Stimulated activated CD8-positive, alpha-beta memory T cell treated with anti-CD3 and anti-CD28 coated beads, Interleukin-15, amount 100 ng/mL, for 4 hours (primary cell): ENCODE measurements at places on chromosomes 4 and X.

DNA sequence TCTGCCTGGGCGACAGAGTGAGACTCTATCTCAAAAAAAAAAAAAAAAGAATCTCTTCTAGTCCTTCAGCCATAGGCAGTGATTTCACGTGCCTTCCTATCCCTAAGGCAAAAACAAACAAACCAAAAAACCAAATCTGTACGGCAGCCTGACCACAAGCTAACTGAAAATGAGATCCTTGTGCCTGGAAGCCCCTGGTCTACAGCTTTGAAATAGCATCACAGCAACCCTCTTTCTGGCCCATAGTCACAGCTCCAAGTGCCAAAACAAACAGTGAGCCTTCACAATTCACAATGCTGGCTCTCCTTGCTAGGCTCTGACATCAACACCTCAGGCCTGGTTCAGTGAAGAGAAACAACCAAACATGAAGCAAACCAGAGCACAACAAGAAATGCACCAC, 46.1 kb downstream of the TMEM150C start:
- DNase-seq = no peak

- no peak for DNase-seq
These were observed 631.5 kb downstream of the RAB28 start for GRCh38 chr4:12852338-12853307.

- no peak for DNase-seq
These were observed 60.2 kb downstream of the TMEM154 start for GRCh38 chr4:152619556-152619955.

DNA sequence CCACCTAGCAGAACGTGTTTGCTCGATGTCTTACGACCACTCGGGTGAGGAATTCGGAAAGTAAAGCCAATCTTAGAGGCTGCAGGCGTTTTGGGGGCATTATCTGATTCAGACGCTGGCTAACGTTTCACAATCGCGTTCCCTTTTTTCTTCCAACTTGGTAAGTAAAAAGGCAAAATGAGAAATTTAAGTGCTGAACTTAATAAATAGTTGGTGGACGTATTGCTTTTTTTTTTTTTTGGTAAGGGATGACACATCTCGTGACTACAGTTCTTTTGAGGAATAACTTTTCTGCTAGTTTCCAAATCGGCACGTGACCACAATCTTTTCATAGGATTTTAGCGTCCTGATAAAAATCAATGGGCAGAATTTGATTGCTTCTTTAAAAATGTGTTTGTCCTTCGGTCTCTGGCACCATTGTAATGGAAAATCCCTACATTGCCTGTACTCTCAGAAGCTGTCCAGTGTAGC, 848 bp downstream of the RAB9A start:
- no peak for DNase-seq

GRCh38 chrX:17441965-17442364, 67.0 kb downstream of the NHS start:
- no peak for DNase-seq

DNA sequence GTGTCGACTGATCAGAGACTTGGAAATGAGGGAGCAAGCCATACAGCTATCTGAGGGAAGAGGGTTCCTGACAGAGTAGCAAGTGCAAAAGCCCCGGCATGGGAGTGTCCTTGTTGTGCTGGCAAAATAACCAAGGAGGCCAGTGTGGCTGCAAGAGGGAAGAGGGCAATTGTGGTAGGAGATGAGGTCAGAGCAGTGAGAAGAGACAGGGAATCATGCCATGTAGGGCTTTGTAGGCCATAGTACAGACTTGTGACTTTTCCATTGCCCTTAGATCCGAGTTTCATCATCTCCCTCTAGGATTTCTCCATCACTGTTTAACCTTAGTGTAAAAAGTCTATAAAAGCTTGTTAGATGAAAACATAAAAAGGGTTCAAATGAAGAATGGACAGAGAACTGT, 76.2 kb downstream of the DOCK11 start:
- no peak for DNase-seq

- no peak for DNase-seq
These were observed 35.6 kb upstream of the CDKN2AIP start for GRCh38 chr4:183408796-183409195.

DNA sequence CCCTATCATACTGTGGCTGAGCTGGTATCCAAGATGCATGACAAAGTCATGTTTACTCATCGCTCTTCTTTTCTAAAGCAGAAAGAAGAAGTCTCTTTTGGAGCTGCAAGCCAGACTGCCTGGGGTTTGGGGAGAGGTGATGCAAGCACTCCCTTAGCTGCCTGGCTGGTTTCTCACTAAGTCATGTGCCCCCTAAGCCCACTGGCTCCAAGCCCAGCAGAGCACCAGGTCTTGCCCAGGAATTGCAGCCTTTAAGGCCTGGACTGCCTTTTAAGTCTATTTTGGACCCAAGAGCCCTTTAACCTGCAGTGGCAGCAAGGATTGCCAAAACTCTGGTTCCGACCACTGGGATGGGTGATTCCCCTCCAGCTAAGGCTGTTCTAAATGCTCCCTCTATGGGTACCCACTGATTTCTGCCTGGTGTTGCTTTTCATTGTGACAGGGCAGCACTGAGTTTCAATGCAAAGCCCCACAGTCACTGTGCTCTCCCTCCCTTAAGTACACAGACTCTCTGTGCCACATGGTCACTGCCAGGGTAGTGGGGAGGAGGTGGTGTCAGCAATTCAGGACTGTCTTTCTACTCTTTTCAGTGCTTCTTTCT, 548.6 kb downstream of the TLL1 start:
- DNase-seq = no peak

DNA sequence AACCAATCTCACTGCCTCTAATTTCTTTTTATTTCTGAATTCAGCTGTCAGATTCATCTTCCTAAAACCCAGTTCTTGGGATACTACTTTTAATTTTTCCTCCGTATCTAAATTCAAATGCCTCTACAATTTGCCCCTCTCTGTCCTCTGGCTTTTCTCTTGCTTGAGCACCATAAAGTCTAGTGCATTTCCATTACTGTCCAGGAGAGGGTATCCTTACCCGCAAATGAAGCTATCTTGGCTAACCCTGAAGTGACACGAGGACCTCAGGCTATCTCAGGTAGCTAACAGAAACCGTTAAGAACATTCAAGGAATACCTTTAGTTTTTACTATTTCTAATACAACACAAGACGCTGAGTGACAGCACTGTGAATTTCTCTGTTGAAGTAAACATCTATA, 49.4 kb upstream of the PRR32 start:
- no peak for DNase-seq

GRCh38 chr4:68432320-68432719, 14.9 kb upstream of the TMPRSS11E start:
- no peak for DNase-seq

GRCh38 chrX:5314148-5314547, 914.5 kb downstream of the NLGN4X start:
- DNase-seq = no peak

DNA sequence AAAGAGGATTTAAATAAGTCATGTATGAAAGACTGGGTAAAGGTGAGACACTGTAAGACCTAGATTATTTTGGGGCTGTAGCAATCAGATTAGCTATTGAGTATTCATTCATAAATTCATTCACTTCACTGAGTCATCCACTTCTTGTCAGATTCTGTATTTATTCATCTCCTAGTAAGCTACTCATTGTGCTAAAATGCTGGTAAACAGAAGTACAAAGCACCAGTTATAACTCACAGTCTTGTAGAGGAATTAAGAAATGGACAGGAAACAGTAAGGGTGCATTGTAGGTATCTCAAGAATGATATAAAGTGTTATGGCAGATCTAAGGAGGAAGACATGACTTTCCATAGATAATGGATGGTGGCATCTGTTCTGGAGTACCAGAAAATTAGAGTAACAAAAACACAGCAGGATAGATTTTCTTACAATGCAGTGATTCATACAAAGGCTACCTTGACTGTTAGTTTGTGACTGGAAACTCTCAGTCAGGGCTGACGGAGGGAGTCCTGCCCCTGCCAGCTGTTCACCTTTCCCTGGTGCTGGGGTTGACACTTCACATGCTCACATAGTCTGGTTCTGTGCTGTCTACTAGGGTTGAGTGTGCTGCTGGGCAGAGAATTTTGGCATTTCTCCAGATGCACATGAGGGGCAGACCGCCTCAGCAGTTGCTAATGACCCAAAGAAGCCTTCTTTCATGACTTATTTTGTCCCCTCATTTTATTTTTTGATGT, 26.5 kb upstream of the HAND2 start:
- DNase-seq = no peak

GRCh38 chr4:118825799-118826198, 10.1 kb downstream of the SEC24D start:
- DNase-seq = no peak

GRCh38 chrX:323721-324628, 5.4 kb upstream of the GTPBP6 start:
- DNase-seq = no peak

DNA sequence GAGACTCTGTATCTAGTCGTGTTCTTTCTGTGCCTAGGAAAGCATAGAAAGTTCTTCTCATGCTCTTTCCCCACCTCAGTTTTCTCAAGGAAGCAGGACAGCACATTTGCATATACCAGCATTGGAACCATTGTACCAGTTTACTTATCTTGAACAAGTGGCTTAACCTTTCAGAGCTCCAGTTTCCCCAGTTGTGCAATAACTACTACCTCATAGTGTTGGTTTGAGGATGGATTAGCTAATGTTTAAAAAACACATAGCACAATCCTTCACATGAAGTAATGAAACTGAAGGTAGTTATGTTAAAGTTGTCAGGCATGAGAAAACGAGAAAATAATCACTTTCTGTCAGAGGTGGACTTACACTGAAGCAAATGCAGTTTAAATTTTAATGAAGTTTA, 92.2 kb upstream of the H2AZ1 start:
- no peak for DNase-seq
